Activated T-helper 1 cell treated with Interleukin-2 at 50 U/mL for 16 hours (primary cell): ENCODE measurements at places on chromosomes 3 and 15.

DNA sequence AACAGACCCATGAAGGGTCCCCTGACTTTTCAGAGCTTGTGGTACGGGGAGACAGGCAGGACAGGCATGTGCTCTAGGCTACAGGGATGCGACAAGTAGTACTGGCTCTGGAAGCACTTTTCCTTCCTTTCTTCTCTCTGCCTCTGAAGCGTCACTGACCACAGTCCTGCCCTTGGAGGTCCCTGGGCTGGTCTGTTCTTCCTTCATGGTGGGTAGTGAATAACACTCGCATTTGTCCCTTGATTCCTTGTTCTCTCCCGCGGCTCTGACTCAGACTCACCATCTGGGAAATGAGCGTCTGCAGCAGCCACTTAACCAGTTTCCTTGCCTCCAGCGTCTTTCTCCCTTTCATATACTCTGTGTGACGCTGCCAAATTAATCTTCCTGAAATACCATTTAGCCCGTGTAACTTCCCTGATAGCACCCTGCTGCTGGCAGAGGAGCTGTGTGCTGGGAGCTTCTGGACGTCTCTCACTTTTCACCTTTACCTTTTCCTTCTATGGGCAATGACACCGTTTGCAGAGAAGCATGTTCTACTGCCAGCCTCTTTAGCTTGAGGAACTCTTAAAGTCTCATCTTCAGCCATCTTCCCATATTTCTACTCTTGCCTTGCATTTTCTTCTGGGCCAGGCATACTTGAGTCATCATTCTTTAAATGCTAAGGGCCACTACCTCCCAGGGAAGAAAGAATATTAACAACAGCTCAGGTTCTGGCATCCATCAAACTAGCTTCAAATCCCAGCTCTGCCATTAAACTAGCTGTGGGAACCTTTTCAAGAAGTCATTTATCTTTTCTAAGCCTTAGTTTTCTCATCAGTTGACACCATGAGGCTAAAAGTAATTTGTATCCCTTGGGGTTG, 33.6 kb downstream of the TMEM45A start:
- no peak for DNase-seq

DNA sequence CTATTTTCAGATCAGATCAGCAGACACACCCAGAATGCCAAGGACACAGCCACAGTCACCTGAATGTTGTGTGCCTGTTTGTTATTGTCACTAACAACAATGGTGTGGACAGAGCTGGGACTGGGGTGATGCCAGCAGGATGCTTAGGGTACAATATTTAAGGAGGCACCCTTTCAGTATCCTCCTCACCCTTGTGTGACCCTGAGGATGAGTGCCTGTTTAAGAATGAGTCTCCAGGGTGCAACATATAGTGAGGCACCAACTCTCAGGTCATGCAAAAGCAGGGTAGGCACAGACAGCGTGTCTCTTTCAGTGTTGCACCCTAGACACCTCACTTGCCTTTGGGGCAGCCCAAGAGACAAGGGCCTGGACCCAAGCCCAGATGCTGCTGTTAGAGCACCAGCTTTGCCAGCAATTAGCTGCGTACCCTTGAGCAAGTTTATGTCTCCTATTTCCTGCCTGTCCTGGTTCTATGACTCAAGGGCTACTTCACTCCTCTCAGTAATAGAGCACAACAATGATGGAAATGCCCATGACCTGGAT, 122.6 kb downstream of the AQP9 start:
- no peak for DNase-seq

DNA sequence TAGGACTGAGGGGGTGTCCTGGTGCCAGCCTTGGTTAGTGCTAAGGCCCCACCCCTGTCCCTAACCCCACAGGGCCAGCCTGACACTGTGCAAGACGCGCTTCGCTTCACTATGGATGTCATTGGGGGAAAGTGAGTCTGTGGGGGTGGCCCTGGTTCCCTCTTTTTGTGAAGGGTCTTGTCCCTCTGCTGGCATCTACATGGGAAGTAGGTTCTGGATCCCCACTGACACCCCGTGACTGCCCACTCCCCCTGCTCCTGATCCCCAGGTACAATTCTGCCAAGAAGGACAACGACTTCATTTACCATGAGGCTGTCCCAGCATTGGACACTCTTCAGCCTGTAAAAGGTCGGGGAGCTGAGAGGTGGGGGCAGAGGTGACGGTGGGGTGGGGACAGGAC, 26.4 kb downstream of the PTPN23 start:
- DNase-seq = no peak

- no peak for DNase-seq
Measured at GRCh38 chr15:45457220-45457619, 65.3 kb downstream of the SLC30A4 start.

- no peak for DNase-seq
Measured at GRCh38 chr3:110568246-110568645, 503.4 kb upstream of the NECTIN3 start.

GRCh38 chr3:175421902-175422301, 562.8 kb downstream of the NAALADL2 start:
- no peak for DNase-seq

DNA sequence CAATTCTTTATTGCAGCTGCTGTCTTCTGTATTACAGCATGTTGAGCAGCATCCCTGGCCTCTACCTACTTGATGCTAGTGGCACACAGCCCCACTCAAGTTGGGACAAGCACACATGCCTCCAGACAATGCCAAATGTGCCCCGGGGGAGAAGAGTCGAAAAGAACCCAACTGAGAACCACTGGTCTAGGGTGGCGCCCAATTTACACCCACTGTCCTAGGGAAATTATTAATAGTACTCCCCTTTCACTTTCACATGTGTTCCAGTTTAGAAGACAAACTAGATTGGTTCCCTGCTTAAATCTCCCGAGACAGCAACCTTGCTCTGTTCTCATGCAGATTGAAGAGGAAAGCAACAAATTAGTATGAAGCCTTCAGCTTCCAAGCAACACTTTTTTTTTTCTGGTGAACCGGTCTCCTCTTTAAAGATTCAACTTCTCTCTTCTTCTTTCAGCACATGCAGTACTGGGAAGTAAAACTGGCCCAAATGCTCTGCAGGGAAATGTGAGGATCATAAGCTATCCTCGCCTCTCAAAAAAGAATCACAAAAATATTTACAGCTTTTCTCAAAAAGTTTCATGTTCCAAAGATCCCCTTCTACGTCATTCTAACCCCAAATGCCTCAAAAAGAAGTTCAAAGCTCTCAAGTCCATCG, 823.9 kb upstream of the CFAP20DC start:
- no peak for DNase-seq

- no peak for DNase-seq
Measured at GRCh38 chr3:171777596-171777995, 32.7 kb downstream of the PLD1 start.

DNA sequence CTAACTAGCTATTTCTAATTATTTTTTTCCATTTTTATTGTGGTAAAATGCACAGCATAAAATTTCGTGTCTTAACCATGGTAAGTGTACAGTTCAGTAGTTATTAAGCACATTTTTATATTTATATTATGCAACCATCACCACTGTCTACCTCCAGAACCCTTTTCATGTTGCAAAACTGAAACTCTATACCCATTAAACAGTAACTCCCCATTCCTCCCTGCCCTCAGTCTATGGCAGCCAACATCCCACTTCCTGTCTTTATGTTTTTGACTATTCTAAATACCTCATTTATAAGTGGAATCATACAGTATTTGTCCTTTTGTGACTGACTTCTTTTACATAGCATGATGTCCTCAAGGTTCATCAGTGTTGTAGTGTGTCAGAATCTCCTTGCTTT, 25.5 kb downstream of the SLC35A5 start:
- no peak for DNase-seq
